Smooth muscle cell of the pulmonary artery (primary cell): ENCODE measurements at places on chromosomes 2 and 18. TPM values are rescaled to one million over a fixed set of nuclear protein-coding genes. Genes with fewer than 3 reads are reported as not detected.

Gene CD226
- total RNA-seq = 0.46 and 0.69 TPM in 2 replicates

Gene UPP2
- not detected in 2 replicates for total RNA-seq

Gene RNF144A
- 0.20 and 0.72 TPM in 2 replicates for total RNA-seq

Gene FEV
- not detected in 2 replicates for total RNA-seq

Gene MITD1
- total RNA-seq = 11.9 TPM in 2 replicates

Gene FASTKD2
- total RNA-seq = 39.7 and 41.9 TPM in 2 replicates

Gene ZNF396
- 1.9 and 3.5 TPM in 2 replicates for total RNA-seq

Gene NEB
- 0.33 TPM in 2 replicates for total RNA-seq

Gene TSPYL6
- not detected in 2 replicates for total RNA-seq

Gene PID1
- 35.6 and 48.6 TPM in 2 replicates for total RNA-seq

Gene ASB18
- not detected in 2 replicates for total RNA-seq

Gene HOXD4
- total RNA-seq = 0.46 and 4.6 TPM in 2 replicates

Gene SERPINB13
- total RNA-seq = not detected in 2 replicates
